ENCODE measurements at places on chromosomes 3 and 15.
A peak's percentile ranks its signal among the peaks of the same experiment; 100 is the strongest.

GRCh38 chr15:40306908-40307307, 827 bp downstream of the PLCB2 start:
- DNase-seq: no peak

DNA sequence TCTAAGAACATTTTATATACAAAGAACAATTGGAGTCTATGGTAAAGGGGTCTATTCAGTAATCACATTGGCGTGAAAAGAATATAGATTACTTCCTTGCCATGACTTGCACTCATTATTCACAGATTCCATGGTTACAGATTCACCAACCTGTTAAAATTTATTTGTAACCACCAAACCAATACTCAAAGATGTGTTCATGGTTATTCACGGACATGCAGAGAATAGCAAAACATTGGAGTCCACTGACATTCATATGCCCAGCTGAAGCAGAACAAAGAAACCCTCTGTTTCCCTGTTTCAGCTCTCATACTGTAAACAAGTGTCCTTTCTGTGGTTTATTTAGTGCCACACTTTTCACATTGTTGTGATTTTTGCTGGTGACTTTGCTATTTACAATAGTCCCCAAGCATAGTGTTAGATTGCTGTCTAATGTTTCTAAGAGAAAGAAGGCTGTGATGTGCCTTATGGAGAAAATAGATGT, 185.8 kb upstream of the TTC14 start:
- no peak for DNase-seq

DNA sequence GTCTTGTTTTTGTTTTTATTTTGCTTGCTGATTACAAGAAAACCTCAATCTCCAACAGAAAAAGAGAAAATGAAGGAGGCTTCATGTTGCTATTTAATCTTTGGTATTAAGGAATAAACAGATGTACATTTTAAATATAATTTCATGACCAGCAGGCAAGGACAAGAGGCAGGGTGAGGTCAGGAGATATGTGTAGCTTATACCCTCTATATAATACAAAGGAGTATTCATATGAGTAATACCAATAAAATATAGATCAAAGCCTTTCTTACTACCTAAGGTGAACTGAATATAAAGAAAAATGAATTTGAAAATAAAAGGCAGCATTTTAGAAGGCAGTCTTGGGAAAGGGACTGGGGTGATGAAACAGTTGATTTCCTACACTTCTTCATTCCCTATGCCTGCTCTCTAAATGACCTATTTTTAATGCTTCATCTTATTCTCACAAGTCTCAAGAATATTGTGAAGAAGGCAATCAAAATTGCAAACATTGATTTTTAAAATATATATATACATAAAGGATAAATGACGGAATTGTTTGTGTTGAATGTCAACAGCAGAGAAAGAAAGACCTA, 8.6 kb upstream of the CBLB start:
- no peak for DNase-seq

GRCh38 chr3:15520185-15520584, 1.3 kb downstream of the COLQ start:
- no peak for DNase-seq

- no peak for DNase-seq
Observed at GRCh38 chr3:11845651-11846050, 1.0 kb downstream of the TAMM41 start.

GRCh38 chr15:69034352-69034751, 19.9 kb downstream of the NOX5 start:
- DNase-seq: peak; percentile 73

All from PC-9 (cell line).